ENCODE measurements at places on chromosomes 13 and 19.
A peak's percentile ranks its signal among the peaks of the same experiment; 100 is the strongest.

GRCh38 chr19:9054207-9054606, 32.7 kb upstream of the OR1M1 start:
- no peak for DNase-seq

DNA sequence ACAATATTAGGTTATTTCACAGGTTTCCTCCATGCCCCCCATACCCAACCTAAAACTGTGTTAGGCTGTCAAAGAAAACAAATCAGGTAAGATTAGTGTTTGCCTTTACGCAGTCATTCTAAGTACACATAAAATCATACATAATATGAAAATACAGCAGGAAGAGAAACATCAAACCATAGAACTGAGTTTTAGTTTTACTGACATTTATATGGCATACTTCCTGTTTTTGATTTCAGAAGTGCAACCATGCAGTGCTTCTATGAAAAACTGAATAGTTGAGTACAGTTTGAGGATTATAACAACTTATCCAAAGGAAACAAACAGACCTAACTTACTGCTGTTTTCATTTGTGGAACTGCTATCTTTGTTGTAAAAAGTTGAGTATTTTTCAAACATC, 91.3 kb downstream of the KCNRG start:
- DNase-seq: no peak

DNA sequence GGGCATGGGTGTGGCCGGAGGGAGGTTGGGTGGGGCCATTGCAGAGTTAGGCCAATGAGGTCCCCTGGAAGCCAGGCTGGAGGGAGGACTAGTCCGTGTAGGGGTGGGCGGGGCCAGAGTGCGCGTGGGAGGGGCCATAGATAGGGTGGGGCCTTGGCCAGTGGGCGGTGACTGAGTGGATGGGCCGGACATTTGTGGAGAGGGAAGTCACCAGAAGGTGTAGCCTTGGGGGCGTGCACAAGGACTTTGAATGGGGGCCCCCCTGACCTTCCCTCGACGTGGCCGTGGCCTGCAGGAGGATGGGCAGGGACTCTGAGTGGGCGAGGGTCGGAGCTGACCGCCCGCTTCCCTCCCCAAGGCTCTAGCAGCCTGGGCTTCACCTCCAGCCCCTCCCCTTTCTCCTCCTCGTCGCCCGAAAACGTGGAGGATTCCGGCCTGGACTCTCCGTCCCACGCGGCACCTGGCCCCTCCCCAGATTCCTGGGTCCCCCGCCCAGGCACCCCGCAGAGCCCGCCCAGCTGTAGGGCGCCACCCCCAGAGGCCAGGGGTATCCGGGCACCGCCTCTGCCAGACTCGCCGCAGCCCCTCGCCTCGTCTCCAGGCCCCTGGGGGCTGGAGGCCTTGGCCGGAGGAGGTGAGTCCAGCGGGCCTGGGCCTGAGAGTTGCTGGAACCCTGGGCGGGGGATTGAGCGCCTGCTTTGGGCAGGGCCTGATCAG, 16.5 kb upstream of the B3GNT3 start:
- DNase-seq: peak; percentile 82

DNA sequence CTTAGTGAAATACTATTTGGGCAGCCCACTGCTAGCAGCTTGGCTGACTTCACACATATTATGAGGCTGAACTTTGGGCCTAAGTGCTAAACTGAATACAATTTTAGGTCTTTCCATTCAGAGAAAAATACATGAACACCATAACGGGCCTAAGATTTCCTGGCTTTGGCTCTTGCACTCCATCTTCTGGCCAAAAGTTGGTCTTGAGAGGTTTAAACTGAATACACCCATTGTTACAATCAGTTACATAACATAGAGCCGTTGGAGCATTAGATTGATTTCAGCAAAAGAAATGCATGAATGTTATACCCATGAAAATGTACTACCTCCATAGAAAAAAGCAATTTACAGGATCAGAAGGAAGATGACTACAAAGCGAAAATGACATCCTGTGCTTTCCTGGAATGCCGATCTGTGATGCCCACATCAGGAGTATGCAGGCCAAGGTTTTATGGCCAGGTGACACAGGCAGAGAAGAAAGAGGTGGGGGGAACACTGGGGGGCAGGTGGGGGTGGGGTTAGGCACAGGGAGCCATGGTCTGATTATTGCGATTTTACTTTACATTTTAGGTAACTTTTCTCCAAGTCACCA, 11.1 kb upstream of the SHISA2 start:
- DNase-seq: peak; percentile 72

DNA sequence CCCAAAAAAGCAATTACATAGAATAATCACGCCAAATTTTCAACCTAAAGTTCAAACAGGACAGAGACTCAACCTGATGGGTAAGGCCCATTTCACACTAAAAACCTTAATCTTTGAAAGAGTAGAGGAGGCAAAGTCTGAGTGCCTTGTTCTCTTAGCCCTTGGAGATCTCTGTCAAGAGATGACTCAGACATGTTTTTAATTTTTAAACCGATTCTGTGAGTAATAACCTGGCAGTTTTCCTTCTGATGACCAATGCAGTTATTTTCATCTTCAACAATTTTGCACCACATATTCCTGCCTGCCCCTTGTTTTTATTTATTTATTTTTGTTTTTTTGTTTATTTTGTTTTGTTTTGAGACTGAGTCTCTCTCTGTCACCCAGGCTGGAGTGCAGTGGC, 11.5 kb upstream of the TNFSF9 start:
- no peak for DNase-seq

DNA sequence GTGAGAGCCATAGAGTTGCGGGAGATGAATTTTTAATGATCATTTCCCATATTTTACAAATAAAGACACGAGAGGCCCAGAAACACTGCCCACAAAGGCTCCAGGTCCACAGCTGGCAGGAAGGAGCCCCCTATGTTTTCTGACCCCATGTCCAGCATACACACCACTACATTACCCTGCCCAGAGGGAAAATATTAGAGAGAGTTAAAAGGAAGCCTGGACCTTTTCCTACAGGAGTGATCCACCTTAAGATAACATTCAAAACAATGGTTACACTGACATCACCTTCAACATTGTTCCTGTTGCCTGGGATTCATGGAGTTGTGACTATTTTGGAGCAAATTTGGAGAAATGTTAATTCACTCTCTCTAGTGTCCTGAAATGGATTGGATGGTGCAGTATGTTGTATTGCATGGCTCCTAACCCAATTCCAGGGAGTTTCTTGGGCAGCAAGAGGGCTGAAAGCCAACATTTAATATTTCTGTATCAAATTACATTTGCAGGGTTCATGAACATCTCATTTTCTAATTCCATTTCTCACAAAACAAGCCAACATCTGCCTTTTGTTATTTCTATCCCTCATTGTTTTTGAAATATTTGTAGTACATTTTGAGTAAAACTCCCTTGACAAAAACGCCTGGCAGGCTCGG, 172.5 kb downstream of the DLEU7 start:
- no peak for DNase-seq

GRCh38 chr13:83731113-83731512, 151.2 kb downstream of the SLITRK1 start:
- no peak for DNase-seq

GRCh38 chr13:113785051-113786010, 26.3 kb downstream of the TMEM255B start:
- DNase-seq: no peak

DNA sequence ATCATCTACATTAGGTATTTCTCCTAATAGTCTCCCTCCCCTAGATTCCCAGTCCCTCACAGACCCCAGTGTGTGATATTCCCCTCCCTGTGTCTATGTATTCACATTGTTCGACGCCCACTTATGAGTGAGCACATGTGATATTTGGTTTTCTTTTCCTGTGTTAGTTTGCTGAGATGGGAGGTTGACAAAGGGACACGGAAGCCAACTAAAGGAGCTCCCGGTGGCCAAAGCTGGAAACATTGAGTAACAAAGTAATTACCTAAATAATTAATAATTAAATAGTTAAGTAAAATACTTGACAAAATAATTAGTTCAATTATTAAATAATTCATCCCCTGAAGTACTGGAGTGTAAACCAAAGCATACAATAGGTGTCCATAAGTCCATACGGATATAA, 1.7 kb upstream of the PRR20A start:
- DNase-seq: no peak

DNA sequence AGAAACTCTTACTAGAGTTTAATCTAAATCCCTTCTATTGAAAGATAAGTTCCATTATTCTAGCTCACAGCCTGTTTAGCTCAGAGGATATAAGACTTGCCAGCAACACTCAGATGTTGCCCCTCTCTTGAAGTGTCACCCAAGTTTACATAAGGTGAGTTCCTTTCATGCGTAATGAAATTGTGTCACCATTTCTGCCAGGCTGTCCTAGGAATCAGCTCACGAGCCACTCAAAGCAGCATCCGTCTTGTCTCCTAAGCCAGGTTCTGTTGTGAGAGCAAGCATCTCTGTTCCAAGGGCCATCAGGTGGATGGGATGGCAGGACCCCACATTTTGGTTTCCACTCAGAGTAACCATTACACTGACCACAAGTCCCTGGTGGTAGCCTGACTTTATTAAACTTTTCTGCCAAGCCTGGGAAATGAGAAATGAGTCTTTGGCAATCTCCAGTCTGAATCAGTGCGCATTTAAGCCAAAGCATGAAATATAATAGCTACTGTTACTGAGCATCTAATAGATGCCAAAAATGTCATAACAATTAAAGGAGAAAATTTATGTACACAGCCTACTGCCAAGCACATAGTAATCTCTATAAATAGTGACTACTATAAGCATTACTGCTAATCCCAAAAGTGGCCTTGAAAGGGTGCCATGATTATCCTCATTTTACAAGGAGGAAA, 179.6 kb upstream of the MIR17HG start:
- no peak for DNase-seq

GRCh38 chr13:36673352-36673751, 468 bp upstream of the SERTM1 start:
- DNase-seq: peak; percentile 13

DNA sequence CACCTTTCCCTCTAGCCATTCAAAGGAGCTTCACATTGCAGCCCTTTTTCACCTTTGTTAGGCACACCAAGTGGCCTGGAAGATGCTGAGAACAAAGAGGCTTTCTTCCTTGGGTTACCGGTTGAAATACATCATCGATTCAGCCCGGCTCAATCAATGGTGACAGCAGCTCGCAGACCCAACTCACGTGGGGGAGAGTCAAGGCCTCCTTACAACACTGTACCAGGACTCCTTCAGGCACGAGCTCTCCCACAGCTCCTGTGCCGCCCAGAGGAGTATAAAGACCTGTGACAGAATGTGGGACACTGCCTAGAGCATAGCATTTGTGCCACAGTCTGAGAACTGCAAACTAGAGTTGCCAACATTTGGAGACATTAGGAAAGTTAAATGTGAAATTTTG, 3.9 kb upstream of the LRRC63 start:
- DNase-seq: no peak

GRCh38 chr19:35344511-35345031, 3.1 kb upstream of the FFAR1 start:
- no peak for DNase-seq

GRCh38 chr13:21033856-21034602, 27.4 kb downstream of the LATS2 start:
- DNase-seq: no peak

DNA sequence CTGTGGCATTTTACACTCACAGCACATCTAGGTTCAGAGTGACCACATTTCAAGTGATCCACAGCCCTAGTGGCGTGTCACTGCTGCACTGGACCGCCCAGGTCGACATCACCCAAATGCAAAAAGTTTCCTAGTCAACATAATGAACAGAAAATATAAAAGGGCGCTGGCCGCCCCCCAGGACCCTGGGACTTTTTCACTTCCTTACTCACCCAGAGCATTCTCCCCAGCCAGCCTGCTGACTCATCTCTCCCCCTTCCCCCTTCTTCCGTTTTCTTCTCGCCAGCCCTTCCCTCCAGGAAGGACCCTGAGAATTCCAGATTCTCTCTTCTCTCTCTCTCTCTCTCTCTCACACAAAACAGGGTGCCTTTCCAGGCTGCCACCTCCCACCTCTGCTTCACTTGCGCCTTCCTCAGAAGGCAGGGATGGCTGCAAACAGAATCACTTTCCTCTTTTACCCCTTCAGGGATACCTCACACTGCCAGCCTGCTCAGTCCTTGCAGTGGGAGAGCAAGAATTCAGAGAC, 21.0 kb upstream of the GRWD1 start:
- peak; percentile 61 for DNase-seq

DNA sequence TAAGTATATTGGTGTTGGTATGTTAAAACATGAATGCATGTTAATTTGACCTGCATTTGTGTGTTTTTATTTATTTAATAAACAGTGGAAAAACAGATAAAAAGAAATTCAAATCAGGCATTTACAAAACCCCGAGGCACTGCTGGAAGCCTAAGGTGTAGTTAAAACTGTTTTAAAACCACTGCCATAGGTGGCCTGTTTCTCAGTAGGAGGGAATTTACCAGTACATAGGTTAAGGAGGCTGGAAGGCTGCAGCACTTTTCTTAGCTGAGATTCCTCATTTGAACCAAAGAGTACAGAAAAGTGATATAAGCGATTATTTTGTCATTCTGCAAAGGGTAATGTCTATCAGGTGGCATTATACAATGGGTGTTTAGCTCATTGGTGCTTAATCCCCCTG, 99.6 kb downstream of the PAN3 start:
- no peak for DNase-seq

- peak; percentile 50 for DNase-seq
Measured at GRCh38 chr19:9917321-9917720, 19.0 kb downstream of the OLFM2 start.

DNA sequence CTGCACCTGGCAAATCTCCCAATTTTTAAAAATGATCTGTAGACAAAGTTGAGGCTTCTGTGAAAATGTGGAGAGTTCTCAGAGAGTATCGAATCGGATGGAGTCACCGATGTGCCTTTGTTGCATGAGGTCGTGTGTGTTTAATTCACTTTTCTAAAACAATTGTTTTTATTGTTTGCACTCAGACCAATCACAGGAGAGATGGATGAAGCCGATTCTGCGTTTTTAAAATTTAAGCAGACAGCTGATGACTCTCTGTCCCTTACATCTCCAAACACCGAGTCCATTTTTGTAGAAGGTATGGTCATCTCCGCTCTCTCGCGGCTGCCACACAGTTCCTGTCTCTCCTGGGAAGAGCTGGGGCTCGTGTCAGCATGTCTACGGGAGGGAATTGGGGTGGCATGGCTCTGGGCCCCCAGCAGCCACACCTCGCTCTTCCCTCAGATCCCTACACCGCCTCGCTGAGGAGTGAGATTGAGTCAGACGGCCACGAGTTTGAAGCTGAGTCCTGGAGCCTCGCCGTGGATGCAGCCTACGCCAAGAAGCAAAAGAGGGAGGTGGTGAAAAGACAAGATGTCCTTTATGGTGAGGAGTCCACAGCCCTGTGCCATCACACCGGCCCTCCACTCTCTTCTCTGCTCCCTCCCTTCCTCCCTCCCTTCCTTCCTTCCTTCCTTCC, 47.2 kb downstream of the PEX11G start:
- DNase-seq: no peak

Measured in common myeloid progenitor, CD34-positive (primary cell).